Non-pigmented ciliary epithelial cell (primary cell): ENCODE measurements at places on chromosomes 3 and 15.

DNA sequence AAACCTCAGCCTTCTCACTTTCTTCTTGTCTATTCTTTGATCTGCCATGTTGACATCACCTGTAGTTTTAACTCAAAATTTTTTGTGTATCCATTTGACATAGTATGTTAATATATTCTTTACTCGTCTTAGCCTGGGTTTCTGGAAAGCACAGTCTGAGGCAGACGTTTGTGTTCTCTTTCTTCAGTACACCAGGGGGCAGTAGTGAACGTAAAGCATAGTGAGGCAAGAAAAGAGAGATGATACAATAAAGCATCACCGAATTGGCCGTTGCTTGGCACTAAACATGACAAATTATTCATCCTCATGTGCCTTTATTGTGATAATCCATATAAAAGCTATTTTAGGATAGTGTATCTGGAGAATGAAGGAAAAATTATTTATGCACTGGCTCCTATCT, 141.0 kb upstream of the MYRIP start:
- peak; percentile 24 for DNase-seq

DNA sequence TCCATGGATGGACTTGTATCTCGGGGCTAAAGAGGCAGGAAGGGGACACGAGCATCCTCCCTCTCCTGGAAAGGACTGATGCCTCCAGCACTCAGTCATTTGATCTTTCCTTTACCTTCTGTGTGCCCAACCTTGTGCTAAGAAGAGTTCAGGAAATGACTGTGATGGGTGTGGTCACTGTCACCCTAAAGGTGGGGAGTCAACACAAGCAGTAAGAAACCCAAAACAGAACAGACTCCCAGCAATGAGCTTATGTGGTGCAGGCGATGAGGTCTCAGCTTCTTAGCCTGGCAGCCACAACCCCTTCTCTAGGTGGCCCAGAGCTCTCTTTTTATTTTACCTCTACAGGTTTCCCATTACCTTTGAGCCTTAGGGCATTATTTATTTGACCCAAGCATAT, 3.8 kb downstream of the MPI start:
- DNase-seq: no peak

GRCh38 chr15:69920221-69920620, 177.5 kb downstream of the TLE3 start:
- DNase-seq: no peak

DNA sequence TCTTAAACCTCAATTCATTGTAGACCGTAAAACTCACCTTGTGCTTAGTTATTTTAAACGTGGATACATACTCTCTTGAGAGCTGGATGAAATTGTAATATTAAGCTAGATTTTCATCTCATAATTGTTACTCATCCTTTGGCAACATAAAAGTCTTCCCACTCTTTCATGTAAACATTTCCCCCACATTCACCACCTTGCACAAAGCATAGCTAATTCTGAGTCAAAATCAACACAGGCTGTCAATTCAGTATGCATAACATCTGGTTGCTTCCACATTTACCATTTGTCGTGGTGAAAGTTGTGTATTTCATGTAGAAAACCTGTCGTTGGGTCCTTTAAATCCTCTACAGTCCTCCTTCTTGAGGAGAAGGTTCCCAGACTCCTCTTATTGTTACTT, 524.6 kb downstream of the OTOL1 start:
- no peak for DNase-seq

DNA sequence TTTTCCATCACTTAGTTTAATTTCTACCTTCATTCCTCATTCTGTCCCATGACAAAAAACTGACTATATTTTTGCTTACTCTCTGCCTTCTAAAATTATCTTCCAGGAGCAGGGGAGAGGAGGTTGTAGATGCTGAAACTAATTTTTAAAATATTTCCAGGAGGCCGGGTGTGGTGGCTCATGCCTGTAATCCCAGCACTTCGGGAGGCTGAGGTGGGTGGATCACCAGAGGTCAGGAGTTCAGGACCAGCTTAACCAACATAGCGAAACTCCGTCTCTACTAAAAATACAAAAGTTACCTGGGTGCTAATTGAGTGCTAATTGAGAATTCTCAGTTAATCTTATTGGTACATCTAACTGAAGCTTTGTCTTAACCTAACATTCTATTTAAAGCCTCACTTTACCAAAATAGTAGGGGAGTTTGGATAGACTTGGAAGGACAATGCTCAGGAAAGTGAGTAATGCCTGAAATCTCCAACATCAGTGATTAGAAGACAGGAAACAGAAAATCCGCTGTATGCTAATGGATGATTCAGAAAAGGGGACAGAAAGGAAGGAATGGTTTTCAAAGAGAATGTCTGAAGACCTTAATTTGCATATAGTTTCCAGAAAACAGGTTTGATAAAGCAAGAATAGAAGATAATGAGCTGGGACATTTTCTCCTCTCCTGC, 336.1 kb downstream of the GBE1 start:
- DNase-seq: peak; percentile 43

DNA sequence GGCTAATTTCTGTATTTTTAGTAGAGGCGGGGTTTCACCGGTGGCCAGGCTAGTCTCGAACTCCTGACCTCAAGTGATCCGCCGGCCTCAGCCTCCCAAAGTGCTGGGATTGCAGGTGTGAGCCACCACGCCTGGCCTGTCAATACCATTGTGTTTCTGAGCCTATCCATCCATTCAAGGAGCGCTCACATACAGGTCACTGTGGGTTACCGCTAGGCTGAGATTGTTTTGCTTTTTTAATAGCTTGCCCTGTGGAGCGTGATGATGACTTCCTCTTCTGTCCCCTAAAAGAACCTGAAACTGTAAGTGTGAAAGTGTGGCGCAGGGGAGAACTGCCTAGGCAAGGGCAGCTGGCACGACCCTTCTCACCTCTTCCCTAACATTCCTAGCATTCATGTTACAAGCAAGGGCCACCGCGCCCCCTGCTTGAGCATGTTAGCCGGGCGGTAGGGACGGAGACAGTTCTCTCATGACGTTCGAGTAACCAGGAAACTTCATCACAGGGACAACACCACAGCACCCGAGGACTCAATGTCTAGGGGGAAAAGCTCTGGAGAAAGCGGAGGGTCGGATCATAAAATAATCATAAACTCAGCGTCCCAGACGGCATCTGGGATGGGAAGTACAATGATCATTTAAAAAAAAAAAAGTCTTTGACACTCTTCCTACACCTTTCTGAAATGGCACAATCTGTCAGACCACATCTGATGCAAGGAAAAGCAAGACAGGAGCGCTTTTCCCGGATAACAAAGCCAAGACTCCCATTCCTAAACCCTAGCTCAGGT, 790 bp downstream of the LAMP3 start:
- no peak for DNase-seq

GRCh38 chr3:30317561-30317960, 288.8 kb upstream of the TGFBR2 start:
- DNase-seq: no peak

DNA sequence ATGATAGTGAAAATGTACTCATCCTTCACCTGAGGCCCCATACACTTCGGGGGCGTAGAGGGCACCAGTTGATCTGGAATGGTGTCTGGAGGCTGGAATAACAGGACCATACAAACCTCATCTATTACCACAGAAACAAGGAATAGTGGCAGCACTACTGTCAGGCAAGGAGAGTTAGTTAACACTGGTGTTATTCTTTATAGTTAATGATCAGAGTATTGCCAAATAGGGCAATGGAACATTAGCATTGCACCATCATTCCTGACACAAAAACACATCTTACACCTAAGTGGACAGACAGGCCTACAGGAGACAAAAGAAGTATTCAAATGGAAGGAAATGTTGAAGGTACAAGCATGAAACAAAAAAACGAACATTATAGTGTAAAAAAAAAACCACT, 137.0 kb upstream of the UBP1 start:
- no peak for DNase-seq

GRCh38 chr15:93826790-93827189, 404.6 kb upstream of the MCTP2 start:
- no peak for DNase-seq

DNA sequence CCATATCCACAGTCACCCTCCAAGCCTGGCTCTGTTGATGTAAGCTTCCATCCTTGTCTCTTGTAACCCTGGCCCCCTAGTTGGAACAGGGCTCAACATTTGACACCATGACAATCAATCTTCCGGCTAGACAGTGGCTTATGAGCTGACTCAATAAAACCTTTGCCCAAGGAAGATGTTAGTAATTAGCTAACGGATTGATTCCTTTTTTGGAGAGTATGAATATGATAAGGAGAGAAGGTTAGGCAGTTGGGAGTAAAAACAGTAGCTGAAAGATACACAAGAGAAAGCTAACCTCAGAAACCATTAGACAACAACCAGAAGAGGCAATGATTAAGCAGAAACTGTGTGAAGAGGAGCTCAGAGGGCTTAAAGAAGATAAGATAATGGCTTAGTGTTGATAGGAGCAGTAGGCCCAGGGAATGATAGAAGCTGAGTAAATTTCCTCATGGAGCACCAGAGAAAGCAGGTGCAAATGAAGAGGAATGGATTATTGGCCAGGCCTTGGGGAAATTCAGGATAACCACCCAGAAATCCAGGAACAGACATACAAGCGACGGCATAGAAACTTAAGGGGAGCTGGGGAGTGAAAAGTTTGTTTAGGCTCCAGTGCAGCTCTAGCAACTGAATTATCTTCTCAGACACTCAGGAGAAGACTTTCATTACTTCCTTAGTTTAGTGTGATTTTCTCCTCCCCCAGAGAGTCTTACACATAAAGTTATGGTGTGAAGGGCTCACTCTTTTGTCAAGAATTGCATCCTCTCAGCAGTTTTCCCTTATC, 7.8 kb upstream of the RFX7 start:
- DNase-seq: no peak

DNA sequence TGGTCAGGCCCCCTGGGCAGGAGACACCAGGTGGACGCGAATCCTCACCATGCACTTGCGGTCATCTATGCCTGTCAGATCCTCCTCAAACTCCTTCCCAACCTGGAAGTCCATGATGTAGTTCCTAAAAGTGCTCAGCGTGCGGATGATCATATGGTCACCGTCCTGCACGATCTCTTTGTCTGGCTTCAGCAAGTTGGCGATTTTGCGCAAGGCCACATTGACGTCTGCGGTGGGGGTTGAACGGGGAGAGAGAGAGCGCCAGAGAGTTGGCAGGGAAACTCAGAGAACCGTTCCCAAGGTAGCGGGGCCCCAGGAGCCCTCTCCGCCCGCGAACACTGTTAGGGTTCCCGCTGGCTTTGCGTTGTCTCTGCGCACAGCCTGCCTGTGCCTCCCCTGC, 809 bp downstream of the RBP1 start:
- no peak for DNase-seq

GRCh38 chr3:149703466-149703865, 45.6 kb upstream of the WWTR1 start:
- peak; percentile 4 for DNase-seq

DNA sequence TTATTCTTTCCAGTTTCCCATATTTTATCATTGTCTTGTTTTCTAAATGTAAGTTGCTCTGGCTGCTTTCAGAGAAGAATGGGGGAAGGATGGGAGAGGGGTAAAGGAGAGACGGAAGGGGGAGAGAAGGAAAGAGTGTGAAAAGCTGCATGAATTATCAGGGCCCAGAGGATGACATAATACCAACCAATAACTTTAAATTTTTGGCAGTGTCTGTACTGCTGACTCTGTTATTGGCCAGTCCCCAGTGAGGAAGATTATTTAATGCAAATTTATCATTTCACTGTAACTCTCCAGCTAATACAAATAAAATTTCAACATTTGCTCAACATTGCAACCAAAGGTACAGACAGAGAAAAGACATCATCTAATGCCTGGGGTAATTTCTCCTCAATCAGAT, 551.7 kb upstream of the CFAP20DC start:
- DNase-seq: no peak

DNA sequence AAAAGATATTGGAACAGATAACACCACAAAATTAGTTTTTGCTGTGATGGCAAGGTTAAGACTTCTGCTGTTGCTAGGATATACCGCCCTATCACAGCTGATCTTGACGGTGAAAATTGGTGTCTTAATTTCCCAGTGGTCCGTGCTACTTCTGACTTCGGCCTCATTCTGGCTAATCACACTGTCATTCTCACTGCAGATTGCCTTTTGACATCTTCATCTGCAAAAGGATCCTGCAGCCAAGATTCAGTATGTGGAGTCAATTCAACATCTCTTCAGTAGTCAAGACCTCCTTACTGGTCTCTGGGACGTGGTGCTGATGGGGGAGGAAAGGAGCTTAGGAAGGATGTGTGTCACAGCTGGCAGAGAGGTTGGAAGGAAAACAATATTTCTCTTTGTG, 438.6 kb downstream of the WDR72 start:
- no peak for DNase-seq

- peak; percentile 83 for DNase-seq
These were observed 34.0 kb downstream of the LYZL4 start for GRCh38 chr3:42376344-42376798.

- DNase-seq: peak; percentile 6
These were observed 27.8 kb downstream of the ACSBG1 start for GRCh38 chr15:78206326-78207109.

GRCh38 chr3:23385327-23385726, 182.2 kb downstream of the UBE2E2 start:
- no peak for DNase-seq

- DNase-seq: no peak
These were observed 2.7 kb downstream of the P3H2 start for GRCh38 chr3:190117981-190118380.

DNA sequence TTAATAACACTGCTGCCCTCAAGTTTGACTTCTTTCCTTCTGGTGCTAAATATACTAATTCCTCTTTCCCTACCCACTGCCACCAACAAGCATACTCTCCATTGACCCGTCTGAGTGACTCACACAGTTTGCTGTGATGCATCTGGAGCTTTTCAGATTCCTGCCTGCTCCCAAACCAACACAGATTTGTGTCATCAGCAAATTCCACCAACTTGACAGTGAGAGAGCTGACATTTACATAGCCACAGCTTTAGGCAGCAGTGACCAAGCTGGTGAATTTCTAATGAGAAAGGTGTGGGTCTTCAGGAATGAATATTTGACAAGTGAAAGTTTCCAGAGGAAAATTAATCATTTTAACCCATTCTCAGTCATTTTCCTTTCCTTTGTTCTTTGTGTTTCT, 96.5 kb upstream of the PRICKLE2 start:
- no peak for DNase-seq

GRCh38 chr3:1448443-1448842, 355.6 kb downstream of the CNTN6 start:
- DNase-seq: no peak

GRCh38 chr3:38457111-38458003, 3.7 kb downstream of the ACVR2B start:
- DNase-seq: no peak

GRCh38 chr15:40909662-40910630, 15.7 kb downstream of the VPS18 start:
- DNase-seq: no peak

DNA sequence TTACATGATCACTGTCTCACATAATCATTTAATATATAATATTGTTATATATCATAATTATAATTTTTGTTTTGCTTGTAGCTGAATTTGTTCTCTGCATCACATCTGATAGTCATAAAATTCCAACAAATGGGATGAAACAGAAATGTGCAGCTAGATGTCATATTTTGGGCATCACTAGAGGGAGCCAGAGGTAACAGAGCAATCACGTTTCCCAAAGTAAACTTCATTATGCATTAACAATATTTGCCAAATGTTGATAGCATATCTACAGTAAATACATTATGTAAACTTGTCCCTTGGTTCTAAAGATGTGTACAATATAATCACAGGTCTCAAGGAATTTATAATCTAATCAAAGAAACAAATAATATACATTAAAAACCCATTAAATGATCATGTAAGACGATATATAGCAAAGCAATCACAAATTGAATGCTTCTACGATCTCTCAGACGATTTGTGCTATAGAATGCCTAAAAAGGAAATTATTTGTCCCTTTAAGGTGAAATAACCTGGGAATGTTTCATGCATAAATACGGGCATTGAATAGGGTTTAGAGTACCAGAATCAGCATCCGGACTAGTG, 234.2 kb upstream of the MCTP2 start:
- DNase-seq: no peak
